NB4 (cell line): ENCODE measurements at places on chromosomes 13 and 19.

GRCh38 chr19:43700395-43701000, 15.4 kb upstream of the IRGC start:
- DNase-seq: peak; percentile 49

DNA sequence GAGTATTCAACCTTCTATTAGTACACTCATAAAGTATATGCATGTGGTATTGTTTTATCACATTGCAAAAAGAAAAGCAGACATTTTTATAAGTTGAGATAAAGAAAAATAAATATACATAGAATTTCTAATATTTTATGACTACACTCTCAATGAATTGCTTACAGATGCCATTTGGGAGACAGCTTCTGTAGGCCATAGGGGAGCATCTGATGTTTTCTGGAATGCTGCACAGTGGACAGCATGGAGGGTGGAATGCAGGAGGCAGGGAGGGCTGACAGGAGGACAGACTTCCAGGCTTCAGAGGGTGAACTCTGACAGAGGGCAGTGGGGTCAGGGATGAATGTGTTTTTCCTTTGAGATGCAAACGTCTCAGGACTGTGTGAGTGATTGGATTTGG, 45.8 kb downstream of the MIPEP start:
- DNase-seq: no peak

- no peak for DNase-seq
Observed at GRCh38 chr19:5893907-5894703, 9.5 kb downstream of the NDUFA11 start.

GRCh38 chr13:94999871-95000270, 287.5 kb upstream of the SOX21 start:
- no peak for DNase-seq

- no peak for DNase-seq
Observed at GRCh38 chr19:16516381-16516780, 20.2 kb downstream of the C19orf44 start.

- no peak for DNase-seq
Observed at GRCh38 chr13:37136187-37136586, 30.7 kb upstream of the CSNK1A1L start.

DNA sequence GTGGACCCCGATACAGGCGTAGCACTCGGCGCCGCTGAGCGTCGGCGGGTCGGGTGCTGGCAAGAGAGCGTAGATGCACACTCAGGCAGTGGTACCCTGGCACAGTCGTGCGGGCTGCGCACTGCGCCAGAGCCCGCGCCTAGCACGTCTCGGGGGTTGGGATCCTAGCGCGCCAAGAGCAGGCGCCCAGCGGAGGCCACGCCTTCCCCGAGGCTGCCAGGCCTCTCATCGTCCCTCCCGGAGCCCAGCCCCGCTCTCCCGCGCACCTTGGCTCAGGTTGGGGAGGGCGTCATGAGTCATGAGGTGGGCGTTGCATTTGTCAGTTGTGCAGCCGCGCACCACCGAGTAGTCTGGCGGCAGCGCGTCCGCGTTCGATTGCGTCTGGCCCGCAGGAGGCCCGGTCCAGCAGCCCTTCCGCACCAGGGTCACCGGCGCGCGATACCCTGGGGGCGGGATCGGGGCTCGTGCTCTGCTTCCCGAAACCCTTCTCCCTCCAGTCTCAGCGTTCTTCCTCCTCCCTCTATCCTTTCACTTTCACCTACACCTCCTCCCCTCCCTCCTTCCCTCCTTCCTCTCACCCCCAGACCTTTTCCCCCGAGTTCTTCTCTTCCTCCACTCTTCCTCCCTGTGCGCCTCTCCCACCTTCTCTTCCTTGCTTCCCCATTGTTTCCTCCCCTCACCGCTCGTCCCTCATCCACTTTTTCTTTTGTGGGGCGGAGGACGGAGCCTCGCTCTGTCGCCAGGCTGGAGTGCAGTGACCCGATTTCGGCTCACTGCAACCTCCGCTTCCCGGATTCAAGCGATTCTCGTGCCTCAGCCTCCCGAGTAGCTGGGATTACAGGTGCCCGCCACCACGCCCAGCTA, 3.5 kb downstream of the LYPD5 start:
- DNase-seq: peak; percentile 6

- no peak for DNase-seq
Observed at GRCh38 chr19:32373585-32374295, 28.3 kb downstream of the ZNF507 start.

DNA sequence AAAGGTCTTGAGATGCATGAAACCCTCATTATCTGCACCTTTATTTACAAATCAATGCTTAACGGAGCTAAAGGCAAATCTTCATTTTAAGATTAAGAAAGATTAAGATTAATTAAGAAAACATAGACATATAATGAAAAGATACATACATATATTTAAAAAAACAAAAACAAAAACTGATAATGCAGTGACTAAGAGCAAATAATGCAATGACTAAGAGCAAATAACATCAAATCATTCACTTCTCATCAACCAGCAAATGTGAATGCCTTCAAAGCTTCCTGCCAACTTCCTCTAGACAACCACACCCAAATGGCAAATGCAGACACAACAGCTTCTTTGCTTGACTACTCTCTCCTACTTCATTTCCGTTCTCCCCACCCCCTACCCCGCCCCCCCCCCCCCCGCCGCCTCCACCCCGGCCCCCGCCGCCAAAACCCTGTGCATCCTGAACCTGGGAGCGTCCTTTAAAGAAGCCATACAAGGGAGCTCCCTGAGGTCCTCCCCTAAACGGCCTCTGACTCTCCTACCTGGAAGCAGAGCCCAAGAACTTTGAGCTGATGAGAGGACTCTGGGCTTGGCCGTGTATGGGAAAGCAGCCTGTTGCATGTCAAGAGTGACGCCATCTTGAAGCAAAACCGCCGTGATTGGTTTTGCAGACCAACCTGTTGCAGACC, 24.5 kb downstream of the TEX101 start:
- DNase-seq: peak; percentile 29

GRCh38 chr13:35995136-35995535, 136.0 kb downstream of the DCLK1 start:
- DNase-seq: no peak

DNA sequence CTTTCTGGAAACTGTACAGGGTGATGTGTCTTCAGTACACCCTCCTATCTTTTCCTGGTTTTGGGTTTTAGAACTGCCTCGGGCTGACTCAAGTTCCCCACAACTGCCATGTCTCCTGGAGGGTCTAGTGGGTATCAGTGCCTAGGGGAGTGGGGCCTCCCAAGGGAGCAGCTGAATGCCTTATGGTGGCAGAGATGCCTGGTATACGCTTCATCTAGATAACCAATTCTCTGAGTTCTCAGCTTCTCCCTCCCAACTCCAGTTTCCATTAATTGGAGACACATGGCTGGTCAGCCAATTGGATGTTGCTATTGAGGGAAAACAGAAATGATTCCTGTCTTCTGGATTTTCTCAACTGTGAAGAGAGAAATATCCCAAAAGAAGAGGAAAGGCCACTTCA, 12.8 kb downstream of the ZNF439 start:
- no peak for DNase-seq
